ENCODE measurements at places on chromosomes 3 and 15. TPM values are rescaled to one million over a fixed set of nuclear protein-coding genes. Genes with fewer than 3 reads are reported as not detected.

Gene CYP8B1
- not detected for total RNA-seq

Gene CCDC13
- 0.36 TPM for total RNA-seq

Gene BCL6
- total RNA-seq: 24.2 TPM

Gene GPD1L
- total RNA-seq: 13.2 TPM

Gene FEZF2
- total RNA-seq: not detected

Gene SENP2
- 36.8 TPM for total RNA-seq

Gene CYP1A2
- not detected for total RNA-seq

Gene P2RY14
- not detected for total RNA-seq

Gene SPTSSB
- total RNA-seq: 0.20 TPM

Gene MESD
- 23.5 TPM for total RNA-seq

Gene ITPKA
- total RNA-seq: 0.91 TPM

Gene LRRC49
- 10.4 TPM for total RNA-seq

Gene TGM4
- not detected for total RNA-seq

Gene COLQ
- 0.36 TPM for total RNA-seq

Gene MFSD1
- total RNA-seq: 127 TPM

Gene SMCO1
- total RNA-seq: not detected

Gene APH1B
- total RNA-seq: 18.6 TPM

Gene CD96
- total RNA-seq: 0.13 TPM

Gene TRIM69
- 13.1 TPM for total RNA-seq

Gene PPP4R2
- total RNA-seq: 64.7 TPM

Data from smooth muscle cell of the pulmonary artery (primary cell).